ENCODE measurements at places on chromosomes 11 and 22. TPM values are rescaled to one million over a fixed set of nuclear protein-coding genes. Genes with fewer than 3 reads are reported as not detected.

The LIF gene
- total RNA-seq, result 5.3 TPM

The HPX gene
- total RNA-seq, result 0.47 TPM

The YPEL4 gene
- 1.2 TPM for total RNA-seq

The PGR gene
- not detected for total RNA-seq

The MMP3 gene
- not detected for total RNA-seq

The CDC42BPG gene
- 7.7 TPM for total RNA-seq

DNA sequence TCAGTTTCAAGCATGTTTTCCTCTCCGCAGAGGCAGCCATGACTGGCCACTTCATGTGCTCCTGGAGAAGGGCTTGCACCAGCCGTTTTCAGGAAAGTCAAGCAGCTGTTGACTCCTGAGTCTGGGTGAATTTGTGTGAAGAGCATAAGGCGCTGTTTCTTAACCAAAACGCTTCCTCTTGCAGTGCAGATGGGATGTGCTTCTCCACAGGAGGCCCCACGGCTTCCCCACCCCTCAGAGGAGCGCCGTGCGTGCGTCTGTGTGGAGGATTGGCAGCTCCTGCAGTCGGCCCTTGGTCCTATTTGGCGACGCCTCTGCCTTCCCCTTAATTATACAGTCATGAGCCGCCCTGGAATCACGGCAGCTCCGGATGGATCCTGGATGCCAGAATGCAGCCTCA, 54.1 kb upstream of the B3GAT1 start:
- no peak for DNase-seq

- no peak for DNase-seq
These were observed 54.6 kb upstream of the SC5D start for GRCh38 chr11:121237686-121238658.

GRCh38 chr11:126103150-126103549, 40.5 kb upstream of the CDON start:
- no peak for DNase-seq

DNA sequence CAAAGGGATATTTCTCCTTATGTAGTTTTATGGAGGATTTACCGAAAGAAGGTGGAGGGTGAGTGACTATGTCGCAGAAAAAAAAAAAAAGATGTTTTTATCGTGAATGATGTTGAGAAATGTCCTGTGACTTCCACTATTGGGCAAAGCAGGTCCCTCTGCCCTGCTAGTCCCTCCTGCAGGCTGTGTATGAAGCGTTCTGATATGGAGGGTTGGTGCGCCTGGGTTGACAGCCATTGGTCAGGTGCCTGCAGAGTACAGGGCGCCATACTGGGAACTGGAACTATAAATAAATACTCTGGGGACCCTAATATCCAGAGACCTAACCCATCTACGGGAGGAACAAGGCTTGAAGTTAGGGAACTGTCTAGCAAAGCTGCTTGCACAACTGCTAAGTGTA, 1.5 kb downstream of the IL17RA start:
- no peak for DNase-seq

DNA sequence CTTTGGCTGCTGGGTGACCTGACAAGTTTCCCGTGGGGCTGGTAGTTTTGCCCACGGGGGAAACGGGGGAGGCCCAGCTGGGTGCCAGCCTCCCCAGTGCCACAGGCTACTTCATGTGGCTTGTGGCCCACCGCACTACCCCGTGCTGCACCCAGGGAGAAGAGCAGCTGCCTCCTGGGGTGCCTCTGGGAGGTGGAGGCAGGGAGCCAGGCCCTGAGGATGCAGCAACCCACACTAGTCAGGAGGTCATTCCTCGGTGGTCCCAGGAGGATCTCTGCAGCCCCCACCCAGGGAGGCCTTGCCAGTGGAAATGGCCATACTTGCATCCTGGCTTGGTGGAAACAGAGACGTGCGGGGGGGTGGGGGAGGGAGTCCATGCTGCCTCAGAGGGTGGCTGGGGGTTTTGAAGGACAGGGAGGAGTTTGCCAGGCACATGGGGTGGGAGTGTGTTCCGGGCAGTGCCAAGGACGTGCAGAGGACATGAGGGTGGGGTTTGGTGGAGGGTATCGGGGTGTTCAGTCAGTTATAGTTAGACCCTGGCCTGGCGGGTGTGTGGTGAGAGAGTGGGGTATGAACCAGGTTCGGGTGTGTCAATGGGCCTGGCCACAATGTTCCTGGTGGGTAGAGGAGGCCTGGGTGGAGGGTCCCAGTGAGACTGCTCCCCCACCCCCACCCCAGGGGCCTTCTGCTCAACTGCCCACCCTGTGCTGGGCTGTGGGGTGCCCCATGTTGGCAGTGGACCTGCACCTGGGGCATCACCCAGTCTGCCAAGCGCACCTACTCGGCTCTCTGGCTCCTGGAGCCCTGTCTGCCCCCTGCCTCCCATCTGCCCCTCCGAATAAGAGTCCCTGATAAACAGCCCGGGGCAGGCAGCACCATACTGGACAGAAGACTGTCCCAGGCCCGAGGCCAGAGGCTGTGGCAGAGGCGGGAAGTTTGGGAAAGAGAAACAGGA, 3.8 kb downstream of the PIM3 start:
- DNase-seq, result peak; percentile 40

DNA sequence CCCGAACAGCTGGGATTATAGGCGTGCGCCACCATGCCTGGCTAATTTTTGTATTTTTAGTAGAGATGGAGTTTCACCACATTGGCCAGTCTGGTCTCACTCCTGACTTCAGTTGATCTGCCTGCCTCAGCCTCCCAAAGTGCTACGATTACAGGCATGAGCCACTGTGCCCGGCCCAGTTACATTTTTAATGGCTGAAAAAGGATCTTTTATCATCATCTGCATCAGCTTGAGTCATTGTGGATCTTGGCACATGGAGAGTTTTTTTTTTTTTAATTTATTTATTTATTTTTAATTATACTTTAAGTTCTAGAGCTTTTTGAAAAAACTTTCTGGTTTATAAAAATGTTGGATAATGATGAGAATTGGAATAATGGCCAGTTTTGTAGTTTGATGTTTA, 8.6 kb downstream of the IGHMBP2 start:
- DNase-seq, result no peak

GRCh38 chr11:40867991-40868632, 591.3 kb downstream of the LRRC4C start:
- DNase-seq, result no peak

GRCh38 chr11:119362741-119363080, 16.2 kb upstream of the MFRP start:
- DNase-seq, result no peak

DNA sequence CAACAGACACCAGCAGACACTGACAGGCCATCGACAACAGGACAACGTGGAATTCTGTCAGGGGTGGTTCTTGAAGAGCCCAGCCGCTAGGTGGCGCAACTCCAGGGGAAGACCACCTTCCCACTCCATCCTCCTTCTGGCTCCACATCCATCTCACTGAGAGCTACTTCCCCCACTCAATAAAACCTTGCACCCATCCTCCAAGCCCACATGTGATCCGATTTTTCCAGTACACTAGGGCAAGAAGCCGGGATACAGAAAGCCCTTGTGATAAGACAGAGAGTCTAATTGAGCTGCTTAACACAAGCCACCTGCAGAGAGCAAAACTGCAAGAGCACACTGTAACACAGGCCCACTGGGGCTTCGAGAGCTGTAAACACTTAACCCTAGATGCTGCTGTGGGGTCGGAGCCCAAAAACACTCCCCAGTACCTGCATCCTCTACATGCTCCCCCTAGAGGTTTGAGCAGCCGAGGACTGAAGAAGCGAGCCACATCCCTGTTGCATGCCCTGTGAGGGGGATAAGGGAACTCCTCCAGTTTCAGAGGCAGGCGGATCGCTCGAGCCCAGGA, 11.5 kb upstream of the RAB39A start:
- peak; percentile 16 for DNase-seq

GRCh38 chr22:25475257-25476022, 89.0 kb upstream of the GRK3 start:
- DNase-seq, result no peak

GRCh38 chr22:32674925-32675825, 126.3 kb upstream of the TIMP3 start:
- no peak for DNase-seq

GRCh38 chr22:37421468-37421877, 5.8 kb downstream of the ELFN2 start:
- no peak for DNase-seq

- DNase-seq, result no peak
These were observed 745.2 kb downstream of the KCNA4 start for GRCh38 chr11:29271616-29272015.

GRCh38 chr11:2269601-2270321, 627 bp downstream of the ASCL2 start:
- peak; percentile 21 for DNase-seq

GRCh38 chr11:23179609-23180008, 319.3 kb upstream of the CCDC179 start:
- no peak for DNase-seq

DNA sequence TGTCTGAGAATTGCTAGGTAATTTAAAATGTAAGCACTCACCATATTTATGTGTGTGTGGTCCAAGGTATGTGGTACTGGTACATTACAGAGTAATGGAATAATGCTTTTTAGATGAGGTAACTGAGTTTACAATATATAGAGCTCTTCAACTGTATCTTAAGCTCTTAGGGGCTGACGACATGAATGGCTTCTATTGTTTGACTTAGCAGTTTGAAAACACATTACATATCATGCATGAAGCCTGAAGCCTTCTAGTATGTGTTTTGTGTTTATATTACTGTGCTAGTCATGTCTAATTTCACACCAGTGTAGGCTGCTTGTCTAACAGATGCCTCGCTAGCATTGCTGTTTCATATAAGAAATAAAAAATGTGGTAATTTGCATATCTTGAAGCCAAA, 37.2 kb downstream of the GAS2 start:
- DNase-seq, result no peak

GRCh38 chr22:39316440-39317083, 2.9 kb downstream of the RPL3 start:
- peak; percentile 48 for DNase-seq

DNA sequence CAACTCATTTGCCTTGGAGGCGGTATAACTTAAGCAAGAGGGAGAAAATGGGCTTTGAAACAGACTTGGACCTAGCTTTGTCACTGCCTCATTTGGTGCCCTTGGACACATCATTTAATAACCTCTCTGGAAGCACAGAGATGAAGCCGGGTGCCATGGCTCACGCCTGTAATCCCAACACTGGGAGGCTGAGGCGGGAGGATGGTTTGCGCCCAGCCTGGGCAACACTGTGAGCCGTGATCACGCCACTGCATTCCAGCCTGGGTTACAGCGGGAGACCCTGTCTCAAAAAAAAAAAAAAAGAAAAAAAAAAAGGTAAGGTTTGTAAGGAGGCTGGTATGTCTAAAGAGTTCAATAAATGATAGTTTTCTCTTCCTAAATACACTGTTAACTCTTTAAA, 806 bp downstream of the COA4 start:
- no peak for DNase-seq

DNA sequence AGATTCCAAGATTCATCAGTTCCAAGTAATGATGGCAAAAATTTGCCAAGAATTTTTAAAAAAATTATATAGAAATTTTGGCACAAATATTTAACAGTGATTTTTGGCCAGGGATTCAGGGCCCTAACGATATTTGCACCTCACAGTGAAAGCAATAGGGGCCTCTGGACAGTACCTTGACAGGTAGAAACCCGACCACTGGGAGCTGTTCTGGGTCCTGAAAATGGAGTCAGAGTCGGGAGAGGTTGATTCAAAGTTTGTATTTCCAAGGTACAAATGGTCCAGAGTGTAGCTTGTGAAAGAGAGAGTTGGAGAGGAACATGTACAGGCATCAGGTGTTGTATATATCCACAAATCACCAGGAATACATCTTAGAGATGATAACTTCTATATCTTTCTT, 41.6 kb downstream of the MRGPRX2 start:
- DNase-seq, result no peak

Measured in T-helper 17 cell (primary cell).